Glutamatergic neuron (in vitro differentiated cells): ENCODE measurements at places on chromosomes 12 and 14. TPM values are rescaled to one million over a fixed set of nuclear protein-coding genes. Genes with fewer than 3 reads are reported as not detected.

- DNase-seq = no peak
These were observed 1196.3 kb upstream of the TMEM132C start for GRCh38 chr12:127070515-127071157.

DNA sequence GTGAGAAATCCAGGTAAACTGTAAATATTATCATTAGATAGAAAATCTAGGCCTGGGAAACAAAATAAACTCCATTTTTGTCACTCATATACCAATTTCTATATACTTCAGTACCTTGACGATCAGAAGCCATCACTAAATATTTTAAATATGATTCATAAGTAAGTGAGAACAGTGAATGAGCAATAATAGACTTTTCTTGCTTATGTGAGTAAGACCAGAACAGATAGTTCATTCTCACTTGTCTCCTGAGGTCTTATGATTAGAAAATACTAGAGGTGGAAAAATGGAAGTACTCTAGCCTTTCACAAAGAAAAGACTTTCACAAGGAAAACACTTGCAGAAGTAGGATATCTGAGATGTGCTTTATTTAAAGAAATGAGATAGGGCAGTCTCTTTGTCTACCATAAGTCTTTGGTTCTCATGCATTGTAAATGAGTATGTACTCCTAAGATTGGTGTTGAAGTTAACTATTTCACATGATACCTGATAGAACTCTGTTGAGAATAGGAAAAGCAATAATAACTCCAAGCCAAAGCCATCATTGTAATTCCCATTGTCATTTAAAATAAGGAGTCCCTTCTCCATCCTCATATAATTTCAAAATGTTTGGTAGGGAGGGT is 10.1 kb upstream of the SMCO3 start:
- DNase-seq = no peak

The ST8SIA1 gene
- total RNA-seq = 22.0 TPM

DNA sequence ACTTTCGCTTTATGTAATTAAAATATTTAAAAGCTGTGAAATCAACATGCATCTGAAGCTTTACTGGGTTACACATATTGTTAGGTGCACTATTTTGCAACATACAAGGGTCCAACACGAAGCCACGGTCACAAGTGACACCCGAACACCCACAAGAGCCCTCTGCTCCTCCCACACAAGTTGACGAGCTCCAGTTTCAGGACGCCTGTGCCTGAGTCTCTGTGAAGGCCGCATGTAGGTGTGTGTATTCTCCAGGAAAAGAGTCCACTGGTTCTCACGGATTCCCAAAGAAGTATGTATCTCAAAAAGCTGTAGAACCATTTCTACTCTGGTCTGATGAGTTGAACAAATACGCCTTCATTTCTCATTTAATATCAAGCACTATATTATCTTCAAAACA is 12.0 kb downstream of the SLC15A4 start:
- no peak for DNase-seq

- DNase-seq = no peak
These were observed 28.1 kb downstream of the PIGH start for GRCh38 chr14:67571991-67572323.

DNA sequence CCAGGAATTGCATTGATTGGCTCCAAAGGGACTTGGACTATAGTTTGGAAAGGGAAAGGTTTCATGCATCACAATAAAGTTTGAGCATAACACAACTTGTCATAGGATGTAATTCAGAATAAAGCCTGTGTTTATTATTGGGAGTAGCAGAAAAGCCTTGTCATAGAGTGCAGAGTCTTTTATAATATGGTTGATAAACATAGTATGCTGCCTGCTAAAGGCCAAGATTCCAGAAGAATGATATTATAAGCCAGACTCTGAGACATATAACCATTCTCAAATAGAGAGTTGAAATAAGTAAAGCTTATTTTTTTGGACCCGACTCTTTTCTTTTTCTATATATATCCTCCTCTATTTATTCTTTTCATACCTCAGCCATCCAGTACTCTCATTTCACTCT is 207.3 kb downstream of the LRIG3 start:
- DNase-seq = no peak

- no peak for DNase-seq
These were observed 48.5 kb downstream of the SAV1 start for GRCh38 chr14:50619569-50620141.

- no peak for DNase-seq
These were observed 15.4 kb downstream of the ISCA2 start for GRCh38 chr14:74508844-74509428.

GRCh38 chr14:102941419-102942011 is 19.1 kb downstream of the AMN start:
- no peak for DNase-seq
